ENCODE measurements at places on chromosomes 5 and 9.

- H3K36me3 ChIP-seq = no peaks in the 10 kb centered on the region
- no peaks in the 10 kb centered on the region for H3K4me1 ChIP-seq
- H3K4me3 ChIP-seq = no peak overlapping the region
- DNase-seq = no peak
- H3K27ac ChIP-seq = no peak overlapping the region
Observed at GRCh38 chr9:134227451-134228411, 63.4 kb upstream of the RNU6ATAC start.

GRCh38 chr9:116156621-116157314 lies 3.2 kb downstream of the PAPPA start:
- H3K4me1 ChIP-seq = peaks cover 4% of the 10 kb centered on the region
- no peak overlapping the region for H3K4me3 ChIP-seq
- no peak for DNase-seq
- no peaks in the 10 kb centered on the region for H3K36me3 ChIP-seq

DNA sequence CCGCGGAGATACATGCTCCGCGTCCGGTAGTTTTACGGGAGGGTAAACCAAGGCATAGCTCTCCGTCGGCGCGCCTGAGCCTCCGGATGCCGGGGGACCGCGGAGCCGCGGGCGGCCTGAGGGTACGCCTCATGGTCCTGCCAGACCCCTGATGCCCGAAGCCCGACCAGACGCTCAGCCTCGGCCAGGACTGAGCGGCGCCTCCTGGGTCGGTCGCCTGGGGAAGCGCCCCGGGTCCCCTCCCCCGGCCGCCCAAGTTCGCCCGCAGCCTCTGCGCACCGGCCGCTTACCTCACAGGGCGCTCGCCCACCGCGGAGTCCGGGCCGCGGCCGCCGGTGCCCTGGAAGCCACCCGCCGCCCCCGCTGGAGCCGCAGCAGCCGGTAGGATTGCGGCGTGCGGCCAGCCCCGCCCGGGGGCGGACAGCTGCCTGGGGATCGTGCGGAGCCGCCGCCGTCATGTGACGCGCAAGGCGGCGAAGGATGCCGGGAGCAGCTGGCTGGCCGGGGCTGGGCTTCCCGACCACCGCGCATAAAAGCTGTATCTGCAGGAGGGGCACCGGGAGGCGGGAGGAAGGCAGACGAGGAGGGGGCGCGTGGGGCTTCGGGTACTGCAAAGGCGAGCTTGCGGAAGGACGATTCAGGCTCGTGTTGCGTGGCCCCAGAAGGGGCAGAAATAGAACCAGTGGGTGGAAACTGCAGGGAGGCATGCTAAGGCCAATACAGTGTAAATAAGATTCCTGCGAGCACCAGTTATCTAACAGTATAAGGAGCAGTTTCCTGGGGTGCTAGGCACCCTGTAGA lies at the start of gene FBXO10:
FBXO10 (minus strand) TSS at position 460 of the 801 bp plus-strand sequence. CDS start 34,612 bp downstream, outside the sequence.
- H3K4me3 ChIP-seq = peak within 1 kb of the TSS; percentile 89
- H3K27me3 ChIP-seq = no peaks in the 10 kb centered on the region
- H3K27ac ChIP-seq = peak within 1 kb of the TSS; percentile 77
- peaks cover 8% of the 10 kb centered on the region for H3K4me1 ChIP-seq

- no peak for DNase-seq
- H3K36me3 ChIP-seq = no peaks in the 10 kb centered on the region
- H3K4me1 ChIP-seq = peaks cover 3% of the 10 kb centered on the region
- no peak overlapping the region for H3K4me3 ChIP-seq
Observed at GRCh38 chr9:129698254-129698757, 32.9 kb downstream of the PRRX2 start.

GRCh38 chr9:25255216-25255615 lies 423.0 kb downstream of the TUSC1 start:
- DNase-seq = no peak
- H3K4me3 ChIP-seq = no peak overlapping the region
- no peaks in the 10 kb centered on the region for H3K36me3 ChIP-seq
- no peak overlapping the region for H3K27ac ChIP-seq
- no peaks in the 10 kb centered on the region for H3K27me3 ChIP-seq
- H3K4me1 ChIP-seq = no peaks in the 10 kb centered on the region

GRCh38 chr5:6448622-6449464 lies at the start of gene UBE2QL1:
Gene UBE2QL1 (plus strand): TSS chr5:6448859. CDS start chr5:6448894, 35 bp downstream.
- peak within 1 kb of the TSS; percentile 70 for H3K4me3 ChIP-seq
- H3K27me3 ChIP-seq = peaks cover 41% of the 10 kb centered on the region
- DNase-seq = peak; percentile 40
- no peak within 1 kb of the TSS for H3K27ac ChIP-seq

GRCh38 chr9:99134893-99135341 lies 30.0 kb downstream of the TGFBR1 start:
- DNase-seq = no peak
- H3K27ac ChIP-seq = peak overlapping the region; percentile 71
- H3K4me3 ChIP-seq = peak overlapping the region; percentile 65
- H3K4me1 ChIP-seq = peaks cover 61% of the 10 kb centered on the region
- peaks cover 58% of the 10 kb centered on the region for H3K36me3 ChIP-seq

DNA sequence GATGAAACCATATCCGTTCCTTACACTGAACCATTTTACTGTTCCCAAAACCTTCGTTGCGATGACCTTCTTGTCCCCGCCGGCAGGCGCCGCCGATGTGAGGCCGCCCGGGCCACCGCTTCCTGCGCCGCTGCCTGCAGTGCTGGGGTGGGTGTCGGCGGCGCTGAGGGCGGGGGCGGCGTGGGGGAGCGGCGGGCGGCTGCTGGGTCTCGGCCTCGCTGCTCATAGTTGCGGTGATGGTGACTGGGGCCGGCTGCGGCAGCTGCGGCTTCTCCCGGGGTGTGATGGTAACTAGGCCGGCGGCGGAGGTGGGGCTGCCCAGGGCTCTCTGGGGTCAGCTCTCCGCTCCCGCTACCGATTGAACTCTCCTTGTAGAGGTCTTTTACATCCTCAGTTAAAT lies 14.1 kb upstream of the OR2S2 start:
- no peak overlapping the region for H3K27ac ChIP-seq
- peak; percentile 46 for DNase-seq
- no peaks in the 10 kb centered on the region for H3K36me3 ChIP-seq

DNA sequence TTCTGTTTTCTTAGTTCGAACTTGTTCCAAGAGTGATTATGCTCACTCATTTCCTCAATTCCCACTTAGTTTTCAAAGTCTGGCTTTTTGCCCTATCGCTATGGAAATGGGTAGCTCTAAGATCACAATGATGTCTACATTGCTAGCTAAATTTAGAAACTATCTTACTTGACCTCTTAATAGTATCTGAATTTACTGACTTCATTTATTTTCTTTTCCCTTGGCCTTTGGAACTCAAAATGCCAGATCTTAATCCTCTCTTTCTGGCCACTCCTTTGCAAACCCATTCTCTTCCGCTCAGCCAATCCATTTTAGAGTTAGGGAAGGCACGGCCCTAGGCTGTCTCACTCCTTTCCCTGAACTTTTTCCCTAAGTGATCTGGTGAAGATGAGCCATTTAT lies 137.0 kb downstream of the FER start:
- peaks cover 4% of the 10 kb centered on the region for H3K36me3 ChIP-seq
- H3K27me3 ChIP-seq = no peaks in the 10 kb centered on the region
- no peak overlapping the region for H3K27ac ChIP-seq
- H3K4me1 ChIP-seq = no peaks in the 10 kb centered on the region
- no peak for DNase-seq

GRCh38 chr5:39076757-39077728 lies 2.8 kb upstream of the RICTOR start:
- H3K4me1 ChIP-seq = peaks cover 26% of the 10 kb centered on the region
- H3K27me3 ChIP-seq = peaks cover 32% of the 10 kb centered on the region
- peak overlapping the region; percentile 56 for H3K4me3 ChIP-seq
- DNase-seq = no peak

DNA sequence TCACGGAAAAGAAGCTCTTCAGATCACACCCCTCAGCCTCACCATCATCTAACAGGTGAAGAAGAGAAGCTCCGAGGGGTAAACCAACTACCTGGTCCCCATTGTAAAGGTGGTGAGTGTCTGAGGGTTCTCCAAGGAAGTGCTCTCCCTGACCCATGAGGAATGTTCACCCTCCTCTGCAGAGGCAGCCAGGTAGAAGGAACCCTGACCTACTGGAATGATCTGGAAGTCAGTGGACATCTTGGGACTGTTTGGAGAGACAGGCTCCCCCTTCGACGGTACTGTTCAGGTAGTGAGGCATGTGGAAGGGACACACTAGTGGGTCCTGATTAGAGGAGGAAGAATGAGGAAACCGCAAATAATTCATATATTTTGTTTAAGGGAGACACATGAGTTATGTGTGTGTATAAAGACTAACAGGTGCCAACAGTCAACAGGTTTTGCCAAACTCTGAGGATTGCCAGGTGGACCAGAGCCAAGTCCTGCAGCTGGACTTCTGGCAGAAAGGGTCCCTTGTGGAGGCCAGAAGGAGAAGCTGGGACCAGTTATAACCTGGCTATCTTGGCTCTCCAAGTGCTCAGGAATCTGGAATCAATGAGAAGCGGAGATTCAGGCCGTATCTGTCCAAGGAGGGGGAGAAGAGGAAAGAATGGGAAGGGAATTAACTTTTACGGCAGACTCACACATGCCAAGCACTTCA lies 3.0 kb upstream of the ZBTB34 start:
- DNase-seq = no peak
- H3K36me3 ChIP-seq = no peaks in the 10 kb centered on the region
- no peak overlapping the region for H3K27ac ChIP-seq
- no peak overlapping the region for H3K4me3 ChIP-seq
- H3K4me1 ChIP-seq = peaks cover 18% of the 10 kb centered on the region

DNA sequence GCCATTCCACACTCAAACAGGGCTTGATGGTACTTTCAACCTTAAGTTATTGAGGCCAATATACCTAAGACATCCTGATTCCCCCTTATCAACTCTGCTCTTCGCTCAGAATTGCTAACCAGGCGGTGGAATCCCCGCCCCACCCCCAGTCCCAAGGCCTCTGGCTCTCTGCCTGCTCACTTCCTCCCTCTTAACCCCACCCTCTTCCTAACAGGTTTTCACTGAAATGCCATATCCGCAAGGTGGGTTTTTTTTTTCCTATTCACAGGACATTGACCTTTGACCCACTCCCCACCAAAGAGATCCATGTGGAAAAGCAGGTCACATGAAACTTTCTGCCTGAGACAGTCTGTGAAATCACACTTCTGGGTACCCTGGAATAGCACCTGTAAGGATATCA lies 66.6 kb upstream of the IFNK start:
- no peak for DNase-seq
- H3K27me3 ChIP-seq = no peaks in the 10 kb centered on the region
- peaks cover 28% of the 10 kb centered on the region for H3K36me3 ChIP-seq
- H3K4me1 ChIP-seq = peaks cover 26% of the 10 kb centered on the region
- peak overlapping the region; percentile 76 for H3K27ac ChIP-seq

DNA sequence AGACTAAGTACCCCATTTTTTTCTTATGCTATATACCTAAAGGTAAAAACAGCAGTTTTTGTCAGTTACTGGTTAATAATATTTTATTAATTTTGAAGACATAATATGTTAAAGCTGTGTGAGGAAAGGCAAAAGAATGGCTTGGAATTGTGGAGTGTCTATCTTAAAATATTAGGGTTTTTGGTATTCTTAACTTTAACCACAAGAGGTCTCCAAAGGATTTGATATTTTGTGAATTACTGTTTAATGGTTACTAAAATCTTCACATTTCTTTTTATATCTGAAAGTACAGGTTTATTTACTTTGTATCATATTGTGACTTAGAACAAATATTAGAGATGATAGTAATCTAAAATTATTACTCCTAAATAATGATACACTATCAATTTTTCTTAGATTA lies 32.0 kb upstream of the DHFR start:
- H3K4me1 ChIP-seq = peaks cover 24% of the 10 kb centered on the region
- H3K27me3 ChIP-seq = no peaks in the 10 kb centered on the region
- H3K27ac ChIP-seq = no peak overlapping the region
- DNase-seq = no peak
- H3K4me3 ChIP-seq = no peak overlapping the region

GRCh38 chr5:131536211-131536826 lies 98.7 kb downstream of the RAPGEF6 start:
- H3K4me3 ChIP-seq = peak overlapping the region; percentile 76
- peaks cover 52% of the 10 kb centered on the region for H3K4me1 ChIP-seq
- no peaks in the 10 kb centered on the region for H3K27me3 ChIP-seq
- DNase-seq = no peak

- no peak for DNase-seq
- no peak overlapping the region for H3K4me3 ChIP-seq
- H3K36me3 ChIP-seq = no peaks in the 10 kb centered on the region
- no peaks in the 10 kb centered on the region for H3K4me1 ChIP-seq
Observed at GRCh38 chr5:2179861-2180260, 297.1 kb upstream of the IRX4 start.

DNA sequence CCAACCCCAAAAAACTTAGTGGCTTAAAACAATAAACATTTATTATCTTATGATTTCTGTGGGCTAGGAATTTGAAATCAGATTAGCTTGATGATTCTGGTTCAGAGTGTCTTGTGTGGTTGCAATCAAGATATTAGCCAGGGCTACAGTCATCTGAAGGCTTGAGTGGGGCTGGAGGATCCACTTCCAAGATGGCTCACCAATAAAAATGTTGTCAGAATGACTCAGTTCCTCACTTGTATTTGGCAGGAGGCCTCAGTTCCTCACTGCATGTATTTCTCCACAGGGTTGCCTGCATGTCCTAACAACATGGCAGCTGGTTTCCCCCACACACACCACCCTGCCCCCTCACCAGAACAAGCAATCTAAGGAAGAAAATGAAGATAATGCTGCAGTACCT lies 98.2 kb upstream of the NIPBL start:
- no peak for DNase-seq
- H3K27me3 ChIP-seq = peaks cover 7% of the 10 kb centered on the region
- no peaks in the 10 kb centered on the region for H3K36me3 ChIP-seq
- H3K4me1 ChIP-seq = no peaks in the 10 kb centered on the region
- H3K4me3 ChIP-seq = no peak overlapping the region

Data from activated naive CD8-positive, alpha-beta T cell treated with anti-CD3 and anti-CD28 coated beads, Interleukin-2, amount 10 ng/mL, durations not matched to agents 7 days and 5 days (primary cell).